ENCODE measurements at places on chromosomes 7 and 10.
A peak's percentile ranks its signal among the peaks of the same experiment; 100 is the strongest.

DNA sequence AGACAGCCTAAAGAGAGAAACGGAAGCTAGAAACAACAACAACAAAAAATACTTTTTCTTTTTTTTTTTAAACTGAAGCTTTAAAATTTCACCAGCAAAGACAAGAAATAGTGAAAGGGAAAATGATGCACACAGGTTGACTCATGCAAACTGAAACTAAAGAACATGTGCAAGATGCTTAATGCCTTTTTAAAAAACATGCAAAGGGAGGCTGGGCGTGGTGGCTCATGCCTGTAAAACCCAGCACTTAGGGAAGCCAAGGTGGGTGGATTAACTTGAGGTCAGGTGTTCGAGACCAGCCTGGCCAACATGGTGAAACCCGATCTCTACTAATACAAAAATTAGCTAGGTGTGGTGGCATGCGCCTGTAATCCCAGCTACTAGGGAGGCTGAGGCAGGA lies 15.1 kb upstream of the CUBN start:
- no peak for DNase-seq

- no peak for DNase-seq
Observed at GRCh38 chr10:117535298-117536071, 7.1 kb upstream of the EMX2 start.

DNA sequence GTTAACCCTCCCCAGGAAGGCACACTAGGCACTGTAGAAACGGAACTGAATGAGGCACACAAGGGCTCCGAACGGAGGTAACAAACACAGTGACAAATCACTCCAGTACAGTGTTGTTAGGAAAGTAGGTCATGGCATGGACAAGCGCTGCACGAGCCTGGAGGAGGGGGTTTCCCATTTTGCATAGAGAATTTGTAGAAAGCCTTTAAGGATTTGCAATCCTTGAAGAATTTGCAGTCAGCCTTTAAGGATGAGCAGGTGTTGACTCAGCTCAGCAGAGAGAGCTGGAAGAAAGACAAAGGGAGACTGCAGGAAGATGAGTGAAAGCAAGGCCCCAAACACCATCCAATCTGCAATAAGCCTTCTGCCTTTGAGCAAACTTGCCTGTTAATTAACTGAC lies 51.1 kb upstream of the PPP1R3C start:
- DNase-seq, result peak; percentile 3

GRCh38 chr10:28664369-28664740 lies 13.0 kb upstream of the BAMBI start:
- DNase-seq, result no peak

- no peak for DNase-seq
Observed at GRCh38 chr10:61832866-61833481, 68.5 kb upstream of the ARID5B start.

DNA sequence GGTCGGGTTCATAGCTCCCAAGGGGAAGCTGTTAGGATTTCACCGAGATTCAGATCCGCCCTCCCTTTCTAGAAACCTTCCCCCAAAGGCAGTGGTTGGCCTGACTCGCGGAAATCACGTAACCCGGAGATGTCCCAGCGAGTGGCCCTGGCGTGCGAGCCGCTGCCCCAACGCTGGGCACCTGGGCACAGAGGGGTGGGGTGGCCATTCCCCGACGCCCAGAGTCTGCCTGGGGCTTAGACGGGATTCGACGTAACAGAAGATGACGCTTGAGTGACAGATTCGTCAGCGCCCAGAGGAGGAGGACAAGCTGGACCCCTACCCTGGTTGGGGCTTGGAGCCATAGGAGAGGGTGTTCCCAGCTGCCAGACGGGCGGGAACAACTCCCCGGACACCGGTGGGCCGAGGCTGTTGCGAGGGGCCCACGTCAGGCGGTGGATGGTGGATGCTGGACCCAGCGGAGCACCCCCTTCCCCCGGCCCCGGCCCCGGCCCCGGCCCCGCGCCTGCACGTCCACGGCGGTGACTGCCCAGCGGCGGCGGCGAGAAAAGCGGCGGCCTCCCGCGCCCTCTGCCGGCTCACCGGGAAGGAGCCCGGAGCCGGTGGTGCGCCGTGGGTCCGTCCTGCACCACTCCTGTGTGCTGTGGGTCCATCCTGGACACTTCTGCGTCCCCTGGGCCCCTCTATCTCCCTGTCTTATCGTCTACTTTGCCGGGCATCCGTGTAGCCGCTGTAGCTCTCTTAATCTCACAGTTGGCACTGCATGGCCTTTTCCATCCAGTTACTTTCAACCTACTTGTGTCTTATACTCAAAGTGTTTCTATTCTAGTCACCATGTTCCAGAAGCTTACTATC lies 35.4 kb upstream of the KNDC1 start:
- no peak for DNase-seq

GRCh38 chr7:140009735-140010134 lies 53.0 kb downstream of the PARP12 start:
- no peak for DNase-seq

DNA sequence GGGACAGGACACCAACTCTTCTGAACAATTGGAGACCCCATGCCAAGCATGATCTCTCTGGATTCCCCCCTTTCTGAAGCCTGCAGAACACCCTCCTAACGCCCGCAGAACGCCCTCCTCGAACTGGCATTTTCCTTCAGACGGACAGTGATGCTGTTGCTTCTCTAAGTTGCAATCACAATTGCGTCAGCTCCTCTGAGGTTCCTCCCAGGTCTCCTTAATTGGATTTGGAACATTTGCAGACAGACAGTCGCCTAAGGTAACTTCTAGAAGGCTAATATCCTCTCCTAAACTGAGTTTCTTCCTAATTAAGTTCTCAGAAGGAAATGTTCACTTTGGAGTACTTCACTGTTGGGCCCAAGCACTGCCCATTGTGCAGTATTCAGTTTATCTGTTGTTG lies 20.5 kb upstream of the SERPINE1 start:
- DNase-seq, result no peak

- DNase-seq, result peak; percentile 20
Observed at GRCh38 chr7:41051535-41051934, 651.4 kb downstream of the INHBA start.

DNA sequence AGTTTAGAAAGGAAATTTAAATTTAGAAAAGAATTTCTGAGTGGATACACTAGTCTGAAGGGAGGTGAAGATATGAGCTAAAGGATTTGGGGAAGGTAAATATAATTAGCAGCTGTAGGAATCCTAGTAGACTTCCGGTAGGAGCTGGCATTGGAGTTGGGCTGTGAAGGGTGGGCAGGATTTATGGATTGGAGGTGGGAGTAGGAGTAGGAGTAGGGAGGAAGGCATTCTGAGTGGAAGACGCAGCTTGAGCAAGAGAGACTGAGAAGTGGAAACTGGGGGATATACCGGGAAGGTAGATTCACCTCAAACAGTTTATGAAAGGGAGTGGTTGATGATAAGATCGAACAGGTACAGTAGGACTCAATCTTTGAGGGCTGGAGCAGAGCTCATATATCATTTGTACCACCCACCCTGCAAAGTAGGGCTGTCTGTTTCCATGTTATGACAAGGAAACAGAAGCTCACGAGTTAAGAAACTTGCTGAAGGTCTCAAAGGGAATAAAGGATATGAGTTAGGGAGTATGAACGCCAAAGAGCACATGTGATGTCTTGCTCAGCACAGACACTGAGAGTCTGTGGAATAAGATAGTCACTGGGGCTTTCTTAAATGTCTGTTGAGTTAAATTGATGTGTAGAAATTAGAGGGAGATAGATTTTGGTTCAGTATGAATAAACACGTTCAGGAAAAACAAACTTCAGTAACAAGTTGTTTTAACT lies 81.6 kb downstream of the RPS24 start:
- no peak for DNase-seq

- DNase-seq, result no peak
Observed at GRCh38 chr7:139132887-139133286, 23.4 kb upstream of the ZC3HAV1 start.

- DNase-seq, result peak; percentile 47
Observed at GRCh38 chr10:78623578-78624215, 445.1 kb upstream of the ZMIZ1 start.

- DNase-seq, result no peak
Observed at GRCh38 chr10:48454302-48455054, 148.0 kb downstream of the MAPK8 start.

- DNase-seq, result no peak
Observed at GRCh38 chr10:119608316-119609155, 11.8 kb upstream of the TIAL1 start.

DNA sequence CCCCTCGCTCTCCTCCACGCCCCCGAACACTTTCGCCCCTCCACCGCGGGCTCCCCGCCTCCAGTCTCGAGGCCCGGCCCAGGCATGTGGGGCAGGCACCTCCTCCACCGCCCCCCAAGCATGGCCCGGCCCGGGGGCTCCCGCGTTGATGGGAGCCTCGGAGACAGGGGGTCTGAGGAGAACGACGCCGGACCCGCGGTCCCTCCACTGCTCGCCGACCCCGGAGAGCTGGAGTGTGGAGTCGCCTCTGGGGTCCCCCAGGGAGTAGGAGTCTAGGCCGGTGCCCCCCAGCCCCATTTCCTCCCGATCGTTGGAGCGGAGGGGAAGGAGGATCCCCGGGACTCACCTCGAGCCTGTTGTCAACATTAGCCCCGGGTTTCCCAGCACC lies 206 bp downstream of the UPF2 start:
- no peak for DNase-seq

DNA sequence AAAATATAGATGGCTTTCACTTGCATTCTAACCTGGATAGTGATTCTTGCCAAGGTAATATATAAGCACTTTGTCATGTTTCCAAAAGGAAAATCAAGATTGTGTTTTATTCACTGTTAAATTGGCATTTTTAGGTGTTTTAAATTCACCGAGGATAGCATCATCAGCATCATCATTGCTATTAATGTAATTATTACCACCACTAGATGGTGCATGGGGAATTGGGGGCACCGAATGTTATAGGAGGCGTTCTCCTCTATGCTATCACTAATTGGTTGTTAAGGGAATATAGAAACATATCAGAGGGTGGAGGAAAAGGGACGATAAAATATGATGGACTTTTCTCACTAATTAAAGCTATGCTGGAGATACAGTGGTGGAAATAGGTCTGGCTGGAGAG lies 95.5 kb downstream of the CELF2 start:
- no peak for DNase-seq

DNA sequence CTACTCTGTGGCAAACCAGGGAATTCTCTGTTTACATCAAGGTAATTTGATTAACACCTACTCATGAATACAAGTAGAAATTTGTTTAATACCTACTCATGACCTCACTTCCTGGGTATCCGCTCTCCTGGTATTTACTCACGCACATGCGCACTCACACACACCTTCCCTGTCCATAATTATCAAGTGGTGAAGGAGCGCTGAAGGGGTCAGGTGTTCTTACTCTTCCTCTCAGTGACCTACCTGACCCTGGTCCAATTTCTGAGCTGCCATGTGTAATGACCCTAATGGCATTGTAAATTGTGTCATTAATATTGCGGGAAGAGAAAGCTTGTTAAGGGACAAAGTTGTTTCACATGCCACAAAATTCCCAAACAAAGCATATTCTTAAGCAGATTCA lies 41.3 kb upstream of the TRIL start:
- DNase-seq, result no peak

- DNase-seq, result no peak
Observed at GRCh38 chr10:129963641-129964501, at the start of gene EBF3. TSS of gene EBF3 (minus strand) at chr10:129964274. CDS start at chr10:129963768, 506 bp downstream.

- DNase-seq, result no peak
Observed at GRCh38 chr7:103346396-103346795, 1.0 kb upstream of the PSMC2 start.

DNA sequence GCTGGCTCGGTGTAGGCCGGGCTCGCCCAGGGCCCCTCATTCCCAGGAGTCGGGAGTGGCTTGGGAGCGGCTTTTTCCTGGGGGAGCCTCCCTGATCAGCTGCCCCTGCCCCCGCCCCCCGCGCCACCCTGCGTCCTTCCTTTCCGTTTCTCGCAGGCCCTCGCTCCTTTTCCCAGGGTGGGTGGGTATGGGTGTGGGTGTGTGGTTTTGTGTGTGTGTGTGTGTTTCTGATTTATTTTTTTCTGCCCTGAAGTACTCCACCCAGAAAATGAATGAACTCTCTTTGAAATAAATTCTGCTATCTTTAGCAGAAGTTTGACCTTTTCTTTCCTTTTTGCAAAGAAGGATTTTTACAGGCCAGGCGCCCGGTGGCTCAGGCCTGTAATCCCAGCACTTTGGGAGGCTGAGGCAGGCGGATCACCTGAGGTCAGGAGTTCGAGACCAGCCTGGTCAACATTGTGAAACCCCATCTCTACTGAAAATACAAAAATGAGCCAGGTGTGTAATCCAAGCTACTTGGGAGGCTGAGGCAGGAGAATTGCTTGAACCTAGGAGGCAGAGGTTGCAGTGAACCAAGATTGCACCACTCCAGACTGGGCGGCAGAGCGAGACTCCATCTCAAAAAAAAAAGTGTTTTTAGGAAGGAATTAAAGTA lies 30.0 kb upstream of the AP5Z1 start:
- no peak for DNase-seq

- no peak for DNase-seq
Observed at GRCh38 chr7:111388912-111389311, 173.4 kb downstream of the IMMP2L start.

DNA sequence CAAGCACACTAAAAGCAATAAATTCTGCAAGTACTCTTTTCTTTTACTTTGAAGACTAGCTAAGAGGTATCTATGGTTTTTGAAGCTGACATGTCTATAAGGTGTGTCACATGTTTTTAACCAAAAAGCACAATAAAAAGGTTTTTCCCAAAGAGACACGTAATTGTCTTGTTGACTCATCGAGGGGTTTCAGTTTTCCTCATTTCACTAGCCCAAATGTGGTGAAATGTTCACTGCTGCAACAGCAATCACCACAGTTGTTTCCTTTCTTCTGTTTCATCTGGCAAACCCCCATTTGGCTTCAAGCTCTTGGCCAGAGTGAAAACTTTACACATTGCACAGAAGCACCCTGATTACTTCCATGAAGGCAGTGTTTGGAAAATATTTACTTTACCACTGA lies 3.8 kb upstream of the HOXA4 start:
- peak; percentile 90 for DNase-seq

GRCh38 chr7:22696541-22697228 lies 30.3 kb upstream of the IL6 start:
- DNase-seq, result no peak

DNA sequence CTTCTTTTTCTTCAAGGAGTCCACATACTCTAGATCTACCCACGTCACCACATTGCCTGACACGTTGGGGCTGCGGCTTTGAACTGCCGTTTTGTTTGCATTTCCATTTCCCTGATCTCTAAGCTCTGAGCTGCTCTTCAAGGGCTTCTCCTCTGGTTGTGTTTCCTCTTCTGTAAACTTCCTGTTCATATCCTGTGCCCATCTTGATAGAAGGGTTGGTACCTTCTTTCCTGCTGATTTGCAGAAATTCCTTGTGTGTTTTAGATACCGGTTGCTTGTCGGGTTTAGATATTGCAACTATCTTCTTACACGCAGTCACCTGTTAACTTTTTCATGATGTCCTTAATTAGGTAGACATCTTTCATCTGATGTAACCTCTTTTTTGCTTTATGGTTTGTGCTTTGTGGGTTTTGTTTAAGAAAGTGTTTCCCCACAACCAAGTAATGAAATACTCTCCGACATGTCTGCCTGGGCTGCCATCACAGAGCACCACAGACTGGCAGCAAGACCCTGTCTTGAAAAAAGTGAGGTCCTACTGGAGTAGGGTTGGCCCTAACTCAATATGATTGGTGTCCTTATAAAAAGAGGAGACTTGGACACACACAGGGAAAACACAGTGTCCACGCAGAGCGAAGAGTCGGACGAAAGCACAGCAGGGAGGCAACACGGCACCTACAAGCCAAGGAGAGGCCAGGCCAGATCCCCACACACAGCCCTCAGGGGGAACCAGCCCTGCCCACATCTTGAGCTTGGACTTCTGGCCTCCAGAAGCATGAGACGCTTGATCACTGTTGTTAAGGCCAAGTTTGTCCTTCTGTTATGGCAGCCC lies 99.1 kb upstream of the PDGFA start:
- DNase-seq, result no peak

GRCh38 chr10:14654821-14655382 lies 119.8 kb downstream of the FAM107B start:
- no peak for DNase-seq

All from astrocyte of the cerebellum (primary cell).